ENCODE measurements at places on chromosomes 7 and 10.

GRCh38 chr10:126341491-126341890 lies 46.8 kb downstream of the ADAM12 start:
- DNase-seq: no peak

DNA sequence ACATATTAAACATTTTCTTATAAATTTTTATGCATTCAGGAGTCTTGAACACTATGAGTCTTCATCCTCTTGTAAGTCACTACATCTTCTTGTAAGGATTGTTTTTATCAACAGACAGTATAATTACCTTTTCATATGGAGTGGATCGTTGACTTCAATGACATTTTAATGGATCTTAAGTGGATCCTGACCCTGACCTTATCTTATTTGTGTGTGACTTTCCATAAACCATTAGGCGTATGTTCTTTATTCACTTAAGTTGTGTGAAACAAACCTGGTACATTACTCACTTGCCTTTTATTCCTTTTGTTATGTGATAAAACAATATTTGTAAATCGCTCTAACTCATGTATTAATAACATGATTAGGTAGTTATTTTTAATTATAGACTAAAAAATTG lies 18.5 kb upstream of the SEMA3C start:
- no peak for DNase-seq

GRCh38 chr10:126497672-126498071 lies 109.4 kb upstream of the ADAM12 start:
- no peak for DNase-seq

GRCh38 chr10:23951841-23952240 lies 257.1 kb upstream of the KIAA1217 start:
- DNase-seq: no peak
